GM06990 (cell line): ENCODE measurements at places on chromosomes 7 and 10.

GRCh38 chr10:60289800-60290199 is 99.9 kb downstream of the ANK3 start:
- DNase-seq: no peak

GRCh38 chr7:25395976-25396375 is 167.7 kb upstream of the NPVF start:
- no peak for DNase-seq

GRCh38 chr7:99325001-99325493 is 651 bp upstream of the ARPC1A start:
- DNase-seq: no peak

DNA sequence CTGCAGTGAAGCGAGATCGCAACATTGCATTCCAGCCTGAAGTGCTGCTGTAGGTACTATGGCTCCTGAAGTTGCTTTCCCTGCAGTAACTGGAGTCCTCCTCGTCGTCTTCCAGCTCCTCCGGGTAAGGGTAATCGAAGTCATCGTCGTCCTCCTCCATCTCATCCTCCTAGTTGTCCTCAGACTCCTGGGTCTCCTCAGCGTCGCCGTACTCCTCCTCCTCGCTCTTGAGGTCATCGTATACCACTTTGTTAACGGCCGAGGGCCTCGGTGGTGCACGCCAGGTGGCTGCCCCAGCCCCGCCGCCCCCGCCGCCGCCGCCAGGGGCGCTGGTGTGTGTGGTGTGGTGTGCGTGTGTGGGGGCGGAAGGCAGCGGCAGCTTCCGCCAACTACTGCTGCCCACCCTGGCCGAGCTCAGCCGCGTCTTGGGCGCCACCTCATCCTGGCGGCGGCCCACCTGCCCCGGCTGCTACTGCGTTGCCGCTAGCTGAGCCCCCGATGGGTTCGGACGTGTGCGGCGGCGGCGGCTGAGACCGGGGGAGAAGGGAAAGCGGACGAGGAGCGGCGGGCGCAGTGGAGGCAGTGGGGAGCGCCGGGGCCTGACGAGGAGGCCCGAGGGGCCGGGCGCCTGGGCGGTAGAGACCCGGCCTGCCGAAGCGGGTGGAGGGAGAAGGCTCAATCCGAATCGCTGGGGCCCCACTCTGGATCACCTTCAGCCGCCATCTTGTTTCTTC is 11.8 kb upstream of the ACBD5 start:
- DNase-seq: peak; percentile 85

GRCh38 chr7:70790215-70791073 is 341.5 kb upstream of the GALNT17 start:
- no peak for DNase-seq

- DNase-seq: no peak
Observed at GRCh38 chr7:80089366-80089765, 45.3 kb upstream of the GNAI1 start.

- no peak for DNase-seq
Observed at GRCh38 chr10:103278537-103278823, 1.5 kb downstream of the INA start.

DNA sequence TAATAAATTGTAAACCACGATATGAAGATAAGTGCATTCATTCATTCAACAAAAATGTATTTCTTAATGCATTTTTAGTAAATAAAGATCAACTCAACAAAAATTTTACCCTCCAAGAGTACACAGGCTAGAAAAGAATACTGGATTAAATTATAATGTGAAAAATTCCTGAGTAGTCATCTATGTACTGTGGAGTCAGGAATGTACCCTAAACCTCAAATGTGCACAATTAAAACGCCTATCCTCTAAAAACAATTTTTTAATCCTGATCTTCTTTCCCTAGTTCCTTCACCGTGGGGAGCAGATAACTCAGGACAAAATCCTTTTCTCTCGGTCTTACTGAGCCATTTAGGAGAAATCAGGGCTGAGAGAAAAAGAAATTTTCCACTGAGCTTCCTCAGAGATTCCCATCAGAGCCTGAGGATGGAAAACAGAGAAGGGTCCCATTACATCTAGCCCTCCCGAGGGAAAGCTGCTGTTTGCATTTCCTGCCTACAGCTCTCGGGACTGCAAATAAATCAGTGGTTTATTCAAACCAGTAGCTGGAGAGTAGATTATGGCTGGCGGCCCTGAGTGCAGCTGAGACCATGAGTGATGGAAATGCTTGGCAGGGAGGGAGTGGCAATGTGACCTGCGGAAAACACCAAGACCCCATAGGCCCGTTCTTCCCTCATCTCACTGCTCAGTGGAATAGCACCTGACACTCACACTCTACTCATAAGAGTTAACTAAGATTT is 7.4 kb downstream of the TAS2R40 start:
- no peak for DNase-seq

DNA sequence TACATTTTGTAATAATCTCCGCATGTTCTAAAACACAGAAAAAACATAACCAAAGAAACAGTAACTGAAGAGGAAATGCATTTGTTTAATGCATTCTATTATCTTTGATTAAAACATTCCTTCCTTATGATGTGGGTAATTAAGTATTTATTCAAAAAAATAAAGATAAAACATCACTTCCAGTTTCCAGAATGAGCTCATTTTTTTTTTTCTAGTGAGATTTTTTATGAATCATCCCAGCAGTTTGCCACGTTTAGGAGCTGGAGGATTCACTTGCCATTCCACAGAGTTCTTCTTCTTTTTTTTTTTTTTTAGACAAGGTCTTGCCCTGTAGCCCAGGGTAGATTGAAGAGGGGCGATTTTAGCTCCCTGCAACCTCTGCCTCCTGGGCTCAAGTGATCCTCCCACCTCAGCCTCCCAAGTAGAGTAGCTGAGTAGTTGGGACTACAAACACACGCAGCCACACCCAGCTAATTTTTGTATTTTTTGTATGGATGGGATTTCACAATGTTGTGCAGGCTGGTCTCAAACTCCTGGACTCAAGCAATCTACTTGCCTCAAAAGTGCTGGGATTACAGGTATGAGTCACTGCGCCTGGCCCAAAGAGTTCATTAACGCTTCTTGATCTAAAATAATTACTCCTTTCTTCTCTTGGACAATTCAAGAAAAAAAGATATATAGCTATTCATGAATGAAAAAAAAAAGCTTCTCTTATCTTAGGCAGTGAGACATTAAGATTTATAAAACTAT is 177.3 kb downstream of the DKK1 start:
- DNase-seq: no peak

DNA sequence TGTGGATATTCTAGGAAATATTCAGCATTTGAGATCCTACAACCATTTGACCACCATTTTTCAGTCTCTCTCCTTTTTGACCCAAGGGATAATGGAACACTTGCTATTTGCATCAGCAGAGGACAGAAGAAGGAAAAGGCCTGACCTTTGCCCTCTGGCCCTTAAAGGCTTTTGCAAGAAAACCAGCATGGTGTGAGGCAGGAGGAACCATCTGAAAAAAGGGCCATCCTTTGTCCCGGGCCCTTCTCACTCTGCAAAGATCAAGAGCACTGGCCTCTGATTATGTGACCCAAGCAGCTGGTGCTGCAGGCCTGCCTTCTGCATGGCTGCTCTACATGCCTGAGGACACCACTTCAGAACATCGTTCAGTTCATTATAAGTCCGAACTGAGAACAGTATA is 133.3 kb upstream of the STK17A start:
- no peak for DNase-seq

DNA sequence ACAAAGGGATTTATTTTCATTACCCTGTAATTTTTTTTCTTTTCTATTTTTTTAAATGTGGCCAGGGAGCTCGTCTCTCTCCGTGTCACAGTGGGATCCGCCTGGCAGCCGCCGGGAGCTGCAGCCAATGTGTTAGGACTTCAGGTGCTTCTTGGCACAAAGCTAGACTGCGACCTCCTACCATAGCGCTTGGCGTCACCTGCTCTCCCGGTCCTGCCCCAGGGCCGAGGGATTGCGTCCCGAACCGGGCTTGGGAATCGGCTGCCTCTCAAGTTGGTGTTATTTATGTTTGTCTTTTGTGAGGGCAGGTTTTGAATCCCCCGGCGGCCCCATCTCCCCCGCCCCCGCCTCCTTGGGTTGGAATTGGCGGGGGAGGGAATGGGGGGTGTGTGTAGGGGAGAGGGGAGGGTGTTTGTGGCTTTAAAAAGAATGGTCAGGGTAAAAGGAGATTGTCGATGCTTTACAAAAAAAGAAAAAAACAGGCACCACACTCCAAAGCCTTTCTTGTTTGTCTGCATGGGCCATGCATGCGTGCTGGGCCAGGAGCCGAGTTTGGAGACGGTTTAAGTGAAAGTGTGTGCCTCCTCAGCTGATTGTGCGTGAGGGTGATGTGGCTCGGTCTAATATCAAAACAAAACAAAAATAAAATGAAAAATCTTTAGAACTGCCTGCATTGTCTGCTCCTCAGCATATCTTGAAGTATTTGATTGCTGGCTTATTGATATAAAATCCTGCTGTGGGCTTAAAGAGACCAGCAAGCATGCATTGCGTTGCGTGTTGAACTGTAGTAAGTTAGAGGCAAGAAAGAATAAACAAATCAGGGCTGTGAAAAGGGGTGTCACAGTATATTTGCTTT is 1.2 kb downstream of the PPP1R9A start:
- peak; percentile 4 for DNase-seq

DNA sequence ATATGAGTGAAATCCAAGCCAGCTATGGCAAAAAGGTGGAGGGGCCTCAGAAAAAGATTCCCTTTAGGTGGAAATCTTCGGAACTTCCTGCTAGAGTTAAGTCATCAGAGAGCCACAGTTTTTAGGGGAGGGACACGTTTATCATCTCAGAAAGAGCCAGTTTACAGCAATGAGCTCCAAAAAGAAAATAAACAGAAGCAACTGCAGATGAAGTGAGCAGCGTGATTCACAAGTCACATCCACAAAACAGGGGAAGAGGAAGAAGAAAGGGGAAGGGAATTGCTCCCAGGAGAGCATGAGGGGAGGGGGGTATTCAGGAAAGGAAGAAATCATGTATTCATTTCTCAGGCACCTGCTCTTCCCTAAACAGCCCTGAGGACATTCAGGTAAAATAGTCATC is 156.2 kb upstream of the FOXK1 start:
- DNase-seq: no peak

- no peak for DNase-seq
Observed at GRCh38 chr7:137164251-137164650, 179.3 kb downstream of the PTN start.

DNA sequence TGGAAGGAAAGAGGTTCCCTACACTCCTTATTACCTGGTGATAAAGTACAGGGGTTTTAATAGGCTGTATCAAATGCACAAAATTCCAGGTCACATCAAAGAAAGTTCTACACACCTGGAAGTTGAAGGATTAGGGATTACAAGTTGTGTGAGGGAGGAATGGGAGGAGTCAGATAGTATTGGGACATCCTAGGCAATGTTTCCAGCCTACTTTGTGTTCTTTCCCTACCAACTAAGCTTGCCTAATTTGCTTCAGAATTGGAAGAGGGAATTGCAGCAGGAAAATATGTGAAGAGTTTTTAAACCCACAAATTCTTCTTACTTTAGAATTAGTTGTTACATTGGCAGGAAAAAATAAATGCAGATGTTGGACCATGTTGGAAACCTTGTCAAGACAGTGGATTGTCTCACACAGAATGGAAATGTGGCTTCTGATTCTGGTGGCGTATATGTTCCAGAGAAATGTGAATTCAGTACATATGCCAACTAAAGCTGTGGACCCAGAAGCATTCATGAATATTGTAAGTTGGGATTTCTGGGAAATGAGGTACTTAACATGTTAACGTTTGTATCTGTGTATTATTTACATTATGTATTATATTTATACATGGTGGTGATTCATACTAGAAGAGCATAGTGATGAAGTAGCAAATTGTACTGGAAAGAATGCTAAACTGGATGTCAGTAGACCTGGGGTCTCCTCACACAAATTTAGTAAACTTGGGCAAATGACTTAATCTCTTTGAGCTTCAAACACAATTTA is at the start of gene LIPM:
Gene LIPM (plus strand): TSS at position 208 of the 763 bp plus-strand sequence. CDS start 167 bp downstream, at position 375.
- no peak for DNase-seq

GRCh38 chr7:73345538-73345937 is 17.6 kb downstream of the FKBP6 start:
- DNase-seq: no peak

DNA sequence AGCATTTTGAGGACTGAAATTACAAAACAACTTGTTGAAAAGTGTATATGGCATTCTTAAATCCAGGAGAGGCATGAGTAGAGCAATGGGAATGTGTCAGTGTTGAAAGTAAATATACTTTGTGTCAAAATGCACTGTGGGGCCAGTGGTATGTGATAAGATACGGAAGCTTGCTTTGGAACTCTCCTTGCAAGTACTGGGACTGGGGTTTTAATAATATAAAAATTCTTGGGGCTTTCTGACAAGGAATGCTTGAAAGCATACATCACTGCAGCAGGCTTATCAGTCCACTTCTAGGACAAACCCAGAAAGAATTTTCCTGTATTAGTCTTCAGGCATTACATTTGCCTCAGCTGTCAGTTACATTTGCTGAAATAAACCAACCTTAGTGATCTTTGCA is 472.8 kb upstream of the FZD8 start:
- no peak for DNase-seq

DNA sequence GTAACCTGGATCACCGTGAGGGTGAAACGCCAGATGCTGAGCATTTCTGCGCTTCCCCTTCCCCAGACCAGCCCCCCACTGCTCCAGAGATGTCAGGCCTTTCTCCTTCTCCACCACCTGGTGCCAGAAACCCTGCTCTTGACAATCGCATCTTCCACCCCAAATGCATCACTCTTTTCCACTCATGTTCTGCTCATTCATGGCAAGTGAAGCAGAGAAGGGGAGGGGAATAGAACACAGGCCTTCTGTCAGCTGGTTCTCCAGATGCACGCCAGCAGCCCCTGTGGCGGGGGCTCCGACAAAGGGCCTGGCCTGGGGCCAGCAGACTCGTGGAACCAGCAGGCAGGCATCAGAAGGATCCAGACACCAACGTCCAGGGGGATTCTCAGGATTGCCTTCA is 68.5 kb upstream of the SVIL start:
- no peak for DNase-seq

- DNase-seq: no peak
Observed at GRCh38 chr7:29619848-29620555, 56.4 kb downstream of the PRR15 start.

GRCh38 chr10:16199216-16199615 is 237.6 kb upstream of the PTER start:
- DNase-seq: no peak

GRCh38 chr10:79910344-79910743 is 38.6 kb downstream of the SFTPD start:
- DNase-seq: no peak

DNA sequence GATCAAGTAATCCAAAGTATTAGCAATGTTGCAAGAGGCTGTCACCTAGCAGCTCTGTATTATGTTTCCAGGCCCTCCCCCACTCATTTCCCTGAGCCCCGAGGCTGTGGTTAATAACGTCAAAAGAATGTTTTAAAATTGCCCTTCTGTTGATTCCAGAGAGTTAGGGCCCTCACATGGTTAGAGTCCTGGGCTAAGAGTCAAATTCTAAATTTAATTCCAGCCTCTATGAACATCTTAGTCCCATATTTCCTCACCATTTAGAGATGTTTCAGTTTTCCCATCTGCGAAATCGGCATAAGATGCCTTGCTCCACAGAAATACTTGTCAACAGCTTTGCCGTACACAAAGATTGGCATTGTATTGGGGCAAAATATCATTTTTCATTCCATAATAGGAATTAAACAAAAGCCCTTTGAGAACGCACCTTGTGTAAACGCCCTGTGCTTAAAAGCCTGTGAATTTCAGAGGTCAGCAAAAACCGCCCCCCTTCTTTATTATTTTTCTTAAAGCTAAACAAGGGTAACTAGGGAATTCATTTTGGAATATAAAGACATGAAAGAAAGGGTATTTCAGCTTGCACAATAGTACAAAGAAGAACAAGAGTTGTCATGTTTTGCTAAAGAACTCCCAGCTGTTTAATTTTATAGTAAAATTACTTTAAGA is 135.8 kb downstream of the ARID5B start:
- no peak for DNase-seq

GRCh38 chr7:44291066-44291732 is 34.2 kb downstream of the CAMK2B start:
- no peak for DNase-seq
